ENCODE measurements at places on chromosomes 6 and 20.
A peak's percentile ranks its signal among the peaks of the same experiment; 100 is the strongest.

DNA sequence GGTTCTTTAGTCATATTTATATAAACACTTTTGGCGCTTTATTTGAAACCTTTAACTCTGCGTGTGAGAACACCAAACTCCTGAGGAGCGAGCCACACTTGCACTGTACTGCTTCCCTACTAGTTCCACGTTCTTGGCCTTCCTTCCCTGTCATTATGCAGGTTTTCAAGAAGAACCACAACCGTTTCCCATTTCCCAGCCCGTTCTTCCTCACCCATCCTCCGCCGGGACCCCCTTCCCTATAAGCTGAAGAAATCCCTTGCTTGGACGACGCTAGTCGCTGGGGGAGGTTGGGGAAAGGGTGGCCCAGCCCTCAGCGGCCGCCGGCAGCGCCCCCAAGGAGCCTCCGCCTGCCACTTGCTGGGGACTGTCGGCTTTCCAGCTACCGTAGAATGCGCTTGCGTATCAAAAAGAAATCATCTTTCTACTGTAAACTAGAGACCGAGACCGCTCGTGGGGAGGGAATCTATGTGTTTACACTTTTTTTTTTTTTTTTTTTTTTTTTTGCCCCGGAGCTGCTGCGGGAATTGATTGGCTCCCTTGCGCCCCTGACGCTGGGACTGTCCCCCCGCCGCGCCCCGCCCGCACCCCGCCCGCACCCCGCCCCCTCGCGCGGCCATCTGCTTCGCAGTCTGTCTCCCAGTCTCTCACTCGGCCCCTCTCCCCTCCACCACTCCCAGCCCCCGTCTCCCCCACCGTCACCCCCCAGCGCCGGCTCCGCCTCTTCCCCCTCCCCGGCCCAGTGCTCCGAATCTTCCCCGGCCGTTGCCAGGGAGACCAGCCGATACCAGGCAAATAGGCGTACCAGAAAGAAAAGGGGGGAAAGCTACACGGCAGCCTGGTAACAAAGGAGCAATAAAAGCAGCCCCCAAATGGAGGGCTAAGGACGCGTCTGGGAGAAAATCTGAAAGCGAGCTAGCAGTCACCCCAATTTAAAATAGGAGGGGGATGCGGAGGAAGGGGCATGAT is 2.3 kb upstream of the MARCKS start:
- DNase-seq, result peak; percentile 91

GRCh38 chr6:42911171-42912021 is 4.5 kb upstream of the PTCRA start:
- no peak for DNase-seq

DNA sequence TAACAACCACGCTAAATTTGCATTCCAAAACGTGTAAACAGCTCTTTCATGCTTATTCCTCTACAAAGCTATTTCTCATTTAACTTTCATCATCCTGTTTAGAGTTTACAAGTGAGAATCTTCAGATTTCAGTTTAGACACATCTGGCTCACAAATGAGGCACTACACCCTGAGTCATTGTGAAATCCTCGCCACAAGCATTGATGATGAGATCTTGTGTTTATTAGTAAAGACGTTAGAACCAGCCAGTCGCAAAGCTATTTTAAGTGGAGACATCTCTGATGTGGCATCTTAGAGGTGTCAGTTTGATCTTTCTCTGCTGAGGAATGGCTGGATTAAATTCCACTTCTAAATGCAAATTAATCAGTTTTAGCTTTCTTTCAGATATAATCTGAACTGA is 8.3 kb upstream of the ISM1 start:
- DNase-seq, result peak; percentile 35

GRCh38 chr6:144602523-144603180 is 317.5 kb downstream of the UTRN start:
- DNase-seq, result no peak

DNA sequence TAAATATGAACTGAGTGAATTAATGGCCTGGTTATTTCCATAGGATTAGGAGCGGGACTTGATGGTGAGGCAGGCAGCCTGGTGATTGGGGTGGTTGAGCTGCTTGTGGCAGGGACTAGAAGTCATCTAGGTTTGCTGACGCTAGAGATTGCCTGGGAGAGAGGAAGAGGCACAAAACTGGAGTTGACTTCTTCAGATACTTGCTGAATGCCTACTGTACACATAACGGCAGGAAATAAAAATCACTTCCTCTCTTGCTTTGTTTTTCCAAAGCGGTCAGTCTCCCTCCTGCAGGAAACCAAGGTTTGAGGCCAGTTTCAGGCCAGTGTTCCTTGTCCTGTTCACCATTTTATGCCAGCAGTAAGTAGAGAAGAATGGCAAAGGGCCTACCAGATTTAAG is 36.7 kb upstream of the MYLIP start:
- no peak for DNase-seq

GRCh38 chr6:46323312-46323965 is 152.7 kb upstream of the ENPP5 start:
- peak; percentile 96 for DNase-seq

DNA sequence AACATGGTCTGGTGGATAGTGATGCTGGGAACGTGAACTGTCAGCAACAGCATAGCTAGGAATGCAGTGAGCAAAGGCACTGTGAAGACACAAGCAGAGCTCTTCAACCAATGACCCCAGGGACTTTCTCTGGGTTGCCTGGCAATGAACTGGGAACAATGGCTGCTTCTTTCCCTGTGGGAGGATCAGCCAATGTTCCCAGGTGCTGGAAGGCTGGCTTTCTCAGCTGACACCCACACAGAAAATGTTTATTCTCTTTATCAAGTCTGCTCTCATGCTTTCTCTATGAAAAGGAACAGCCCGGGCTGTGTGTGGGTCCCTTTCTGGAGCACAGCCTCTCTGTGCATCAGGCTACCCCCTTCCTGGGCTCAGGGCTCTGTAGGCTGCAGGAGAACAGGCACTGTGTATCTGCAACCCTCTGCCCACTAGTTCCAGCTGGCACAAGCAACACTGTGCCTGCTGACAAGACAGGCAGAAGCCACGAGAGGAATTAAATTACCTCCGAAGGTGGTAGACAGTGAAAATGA is 54.2 kb downstream of the HFE start:
- no peak for DNase-seq

- DNase-seq, result no peak
These were observed 20.0 kb downstream of the NOL4L start for GRCh38 chr20:32564921-32565734.

DNA sequence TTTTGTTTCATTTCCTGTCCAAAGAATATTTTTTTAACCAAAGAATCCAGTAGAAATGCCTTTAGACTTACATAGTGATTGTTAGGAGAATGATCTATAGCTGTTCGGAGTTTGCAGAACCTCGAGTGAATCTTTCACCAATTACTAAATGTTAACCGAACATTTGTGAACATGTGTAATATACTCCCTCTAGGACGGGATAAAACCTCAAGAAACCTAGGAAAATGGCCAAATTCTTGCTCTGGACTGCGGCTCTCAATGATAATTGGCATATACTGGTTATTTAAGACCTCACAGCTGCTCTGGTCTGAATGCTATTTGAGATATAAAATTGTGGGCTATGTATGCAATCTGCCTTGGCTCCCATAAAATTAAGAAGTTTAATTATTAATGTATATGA is 137.1 kb downstream of the PACRG start:
- DNase-seq, result peak; percentile 89

- DNase-seq, result no peak
These were observed 5.2 kb upstream of the ADRM1 start for GRCh38 chr20:62297449-62298227.

- no peak for DNase-seq
These were observed 9.8 kb downstream of the MMUT start for GRCh38 chr6:49453221-49453620.

DNA sequence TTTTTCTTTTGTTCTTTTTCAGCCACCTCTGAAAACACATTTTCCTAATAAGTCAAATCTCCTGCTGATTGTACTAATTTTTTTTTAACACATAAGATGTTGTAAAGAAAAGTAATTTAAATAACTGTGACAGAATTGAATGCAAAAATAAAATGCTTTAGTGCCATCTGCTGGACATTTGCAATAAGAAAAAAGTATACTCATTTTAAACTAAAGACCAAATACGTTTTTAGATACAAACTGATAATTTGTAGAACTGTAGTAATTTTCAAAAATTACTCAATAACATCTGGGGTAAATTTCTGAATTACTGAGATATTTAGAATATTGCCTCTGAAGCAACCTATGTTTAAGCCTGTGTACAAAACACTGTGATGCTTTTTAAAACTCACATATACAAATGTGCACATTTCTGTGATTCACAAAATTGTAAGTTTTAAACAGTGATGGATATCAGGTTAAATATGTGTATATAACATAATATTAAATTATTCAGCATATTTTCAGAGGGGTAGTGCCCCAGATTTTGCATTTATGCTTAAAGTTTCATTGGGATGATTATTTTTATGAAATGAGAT is 198.7 kb downstream of the RIMS1 start:
- DNase-seq, result peak; percentile 29

GRCh38 chr6:6584310-6585002 is 4.1 kb upstream of the LY86 start:
- DNase-seq, result no peak

GRCh38 chr6:151379933-151380847 is 11.2 kb downstream of the ZBTB2 start:
- DNase-seq, result no peak

DNA sequence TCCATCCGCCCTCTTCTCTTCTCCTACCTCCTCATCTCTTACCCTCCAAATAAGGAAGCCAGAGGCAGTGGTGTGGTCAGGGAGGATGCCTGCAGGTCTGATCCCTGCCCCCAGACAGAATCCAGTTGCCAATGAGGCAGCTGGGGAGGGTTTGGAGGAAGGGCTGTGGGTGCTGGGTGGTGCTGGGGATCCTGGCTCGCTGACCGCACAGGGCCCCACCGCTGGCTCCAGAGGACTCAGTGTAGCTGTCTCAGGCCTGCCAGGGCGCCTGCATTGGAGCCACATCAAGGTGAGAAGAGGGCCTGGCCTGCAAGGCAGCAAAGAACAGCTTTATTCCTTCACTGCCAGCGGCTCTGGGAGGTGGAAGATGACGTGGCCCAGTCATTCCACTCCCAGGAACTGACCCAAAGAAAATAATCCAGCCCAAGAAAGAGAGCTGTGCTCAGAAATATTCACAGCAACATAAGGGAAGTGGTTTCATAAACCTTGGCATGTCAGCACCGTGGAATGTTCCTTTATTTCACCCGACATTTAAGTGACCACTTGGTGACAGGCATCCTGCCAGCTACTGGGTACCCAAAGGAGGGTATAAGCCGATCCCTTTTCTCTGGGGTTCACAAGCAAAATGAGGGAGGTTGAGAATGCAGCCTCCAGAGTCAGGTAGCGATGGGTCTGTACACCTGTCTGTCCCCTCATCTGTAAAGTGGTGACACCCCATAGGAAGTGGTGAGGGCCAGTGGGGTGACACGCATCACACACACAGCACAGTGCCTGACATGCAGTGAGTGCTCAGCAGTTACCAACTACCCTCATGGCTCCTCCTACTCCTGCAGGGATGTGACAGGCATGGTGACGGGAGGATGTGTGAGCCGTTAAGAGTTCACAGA is 125.1 kb downstream of the SNX5 start:
- DNase-seq, result peak; percentile 96

- peak; percentile 63 for DNase-seq
These were observed 9.9 kb downstream of the LAMA5 start for GRCh38 chr20:62357187-62357667.

- no peak for DNase-seq
These were observed 33.2 kb downstream of the PLEKHG1 start for GRCh38 chr6:150632785-150633485.
